CD4-positive, alpha-beta T cell treated with Interleukin-15 for 1 hour (primary cell): ENCODE measurements at places on chromosomes 1 and 21.

GRCh38 chr1:207051191-207051943, at the start of gene YOD1:
TSS of gene YOD1 (minus strand) at chr1:207051208. CDS start at chr1:207051030, 178 bp downstream.
- DNase-seq = no peak

DNA sequence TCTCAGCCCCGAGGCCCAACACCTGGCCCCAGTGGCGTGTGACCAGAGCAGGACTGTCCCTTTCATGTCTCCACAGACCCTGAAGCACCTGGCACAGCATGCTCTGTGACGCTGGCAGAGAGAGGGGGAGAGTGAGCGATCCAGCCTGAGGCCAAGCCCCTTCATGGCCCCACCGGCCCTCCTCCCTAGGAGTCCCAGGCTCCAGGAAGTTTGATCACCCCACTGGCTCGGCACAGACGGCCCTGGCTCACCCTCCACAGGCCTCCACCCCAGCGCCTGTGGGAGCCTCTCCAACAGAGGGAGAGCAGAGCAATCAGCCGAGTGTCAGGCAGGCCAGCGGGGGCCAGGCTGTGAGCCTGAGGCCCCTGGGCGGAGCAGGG, 11.0 kb downstream of the SH3BGRL3 start:
- DNase-seq = no peak

- DNase-seq = no peak
These were observed 51.1 kb downstream of the ODF2L start for GRCh38 chr1:86345042-86345441.

DNA sequence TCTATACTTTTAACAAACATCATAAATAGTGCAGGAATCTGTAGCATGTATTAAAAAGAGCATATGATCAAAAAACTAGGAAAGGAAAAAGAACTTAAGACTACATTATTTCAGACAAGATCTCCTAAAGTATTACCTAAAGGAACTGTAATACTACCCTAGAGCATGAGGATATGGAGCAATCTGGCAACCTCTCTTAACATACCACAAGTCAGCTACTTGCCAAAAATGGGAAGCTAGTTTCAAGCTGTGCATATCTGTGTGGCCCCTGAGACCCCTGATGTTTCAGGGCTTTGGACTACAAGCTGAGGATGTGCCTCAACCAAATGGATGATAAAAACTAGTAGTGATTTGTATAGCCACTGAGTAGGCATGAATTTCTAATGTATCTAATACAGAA, 525.6 kb downstream of the PTBP2 start:
- no peak for DNase-seq

GRCh38 chr1:230610589-230610988, 31.7 kb upstream of the COG2 start:
- no peak for DNase-seq

DNA sequence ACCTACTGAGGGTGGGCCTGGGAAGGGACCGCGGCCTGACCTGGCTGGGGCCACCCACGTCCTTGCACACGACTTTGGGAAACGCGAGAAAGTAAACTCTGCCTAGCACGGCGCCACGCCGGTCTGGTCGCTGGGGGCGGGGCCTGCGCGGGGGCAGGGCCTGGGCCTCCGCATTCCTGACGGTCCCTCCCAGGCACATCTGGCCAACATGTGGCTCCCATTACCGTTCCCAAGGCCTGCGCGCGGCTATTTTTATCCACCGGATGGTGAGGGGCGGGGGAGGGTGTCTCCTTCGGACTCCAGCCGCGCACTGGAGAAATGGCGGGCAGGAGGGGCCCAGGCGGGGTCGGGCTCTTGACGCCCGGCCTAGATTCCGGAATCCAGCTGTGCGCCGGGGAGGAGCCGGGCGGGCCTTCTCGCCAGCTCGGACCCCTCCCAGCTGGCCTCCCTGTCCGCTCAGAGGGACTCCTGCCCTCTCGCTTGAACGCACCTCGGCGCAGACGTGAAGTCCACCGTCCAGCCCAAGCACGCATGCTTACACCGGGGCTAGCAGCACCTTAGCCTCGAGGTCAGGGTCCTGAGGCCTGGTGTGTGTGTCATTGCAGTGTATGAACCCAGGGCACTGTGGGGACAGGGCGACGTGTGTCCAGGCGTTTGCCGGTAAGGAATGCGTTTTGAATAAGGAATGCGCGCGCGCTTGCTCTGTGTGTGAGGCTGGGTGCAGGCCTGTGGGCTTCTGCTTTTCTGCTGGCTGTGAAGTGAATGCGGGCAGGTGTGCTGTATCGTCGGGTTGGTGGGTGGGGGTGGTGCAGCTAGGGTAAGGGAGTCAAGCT, 2.1 kb downstream of the EVA1B start:
- DNase-seq = peak; percentile 23
